ENCODE measurements at places on chromosomes 13 and 19.

DNA sequence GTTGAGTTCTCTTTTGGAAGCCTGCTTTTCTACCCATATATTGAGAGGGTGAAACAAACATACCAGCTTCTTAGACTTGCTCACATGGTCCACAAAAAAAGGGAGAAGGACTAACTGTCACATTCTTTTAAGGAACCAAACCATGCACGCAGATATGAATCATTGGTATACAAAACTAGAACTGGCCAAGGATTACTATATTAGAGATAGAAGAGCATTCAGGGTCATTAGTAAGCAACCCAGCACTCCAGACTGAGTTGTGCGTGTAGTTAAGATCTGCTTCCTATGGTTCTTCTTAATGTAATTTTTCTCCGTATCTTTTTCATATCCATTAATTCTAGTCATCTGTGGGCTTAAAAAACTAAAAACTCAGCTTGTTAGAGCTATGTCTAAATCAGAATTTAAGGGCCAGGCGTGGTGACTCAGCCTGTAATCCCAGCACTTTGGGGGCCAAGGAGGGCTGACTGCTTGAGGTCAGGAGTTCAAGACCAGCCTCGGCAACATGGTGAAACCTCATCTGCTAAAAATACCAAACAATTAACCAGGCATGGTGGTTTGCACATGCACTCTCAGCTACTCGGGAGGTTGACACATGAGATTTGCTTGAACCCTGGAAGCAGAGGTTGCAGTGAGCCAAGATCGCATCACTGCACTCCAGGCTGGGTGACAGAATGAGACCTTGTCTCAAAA lies 19.6 kb downstream of the ALG5 start:
- no peak for DNase-seq

- DNase-seq = no peak
Measured at GRCh38 chr13:71513411-71514033, 353.5 kb downstream of the DACH1 start.

- DNase-seq = no peak
Measured at GRCh38 chr19:13012390-13012689, 17.1 kb downstream of the NFIX start.

DNA sequence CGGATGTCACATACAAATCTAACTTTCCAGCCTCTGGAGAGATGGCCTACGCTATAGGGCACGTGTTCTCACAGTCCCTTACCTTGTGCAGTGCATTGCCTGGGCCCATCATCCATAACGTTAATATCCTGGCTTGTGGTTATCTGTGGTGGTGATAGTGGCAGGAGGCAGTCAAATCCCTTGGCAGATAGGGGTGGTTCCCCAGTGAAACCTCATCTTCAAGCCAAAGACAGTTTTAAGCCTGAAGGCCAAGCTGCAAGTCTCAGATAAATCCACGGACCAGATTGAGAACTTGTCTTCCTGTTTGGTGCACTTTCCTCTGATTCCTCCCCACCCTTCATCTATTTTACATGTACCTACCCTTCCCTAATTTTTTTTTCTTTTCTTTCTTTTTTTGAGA lies 4.3 kb upstream of the FBXO17 start:
- no peak for DNase-seq
